ENCODE measurements at places on chromosomes 2 and 18. TPM values are rescaled to one million over a fixed set of nuclear protein-coding genes. Genes with fewer than 3 reads are reported as not detected.

Gene FZD7
- 0.85 TPM for total RNA-seq

Gene KIF5C
- total RNA-seq: 0.09 TPM

Gene SP140
- total RNA-seq: not detected

Gene RAX
- not detected for total RNA-seq

Gene FAM110C
- total RNA-seq: not detected

Gene SERPINB2
- 30.7 TPM for total RNA-seq

Gene CASP10
- 21.8 TPM for total RNA-seq

Gene CNDP1
- total RNA-seq: not detected

Gene HOXD12
- total RNA-seq: not detected

Gene SERPINB13
- total RNA-seq: not detected

Gene TBR1
- total RNA-seq: under 0.01 TPM

Gene SOWAHC
- 2.6 TPM for total RNA-seq

Gene GRHL1
- 0.63 TPM for total RNA-seq

Gene NAT8
- not detected for total RNA-seq

Gene TUBA3E
- not detected for total RNA-seq

Gene LYG1
- 0.27 TPM for total RNA-seq

Gene LBX2
- total RNA-seq: 1.4 TPM

Gene PEX13
- 30.3 TPM for total RNA-seq

Gene LTBP1
- 10.7 TPM for total RNA-seq

Gene NDUFV2
- total RNA-seq: 78.8 TPM

Gene LRRTM4
- not detected for total RNA-seq

Gene CDH19
- total RNA-seq: 0.09 TPM

Gene STAT4
- 0.09 TPM for total RNA-seq

Gene GLI2
- total RNA-seq: 0.38 TPM

Gene IL36B
- not detected for total RNA-seq

Gene NGEF
- total RNA-seq: 1.5 TPM

Gene C2orf92
- total RNA-seq: 1.2 TPM

Gene ROCK1
- total RNA-seq: 37.3 TPM

Gene TCF23
- total RNA-seq: not detected

Gene TMEFF2
- not detected for total RNA-seq

Gene NT5C1B
- total RNA-seq: not detected

Gene ZNF396
- 0.56 TPM for total RNA-seq

Gene SLC8A1
- total RNA-seq: 4.6 TPM

Gene HOXD1
- total RNA-seq: 1.8 TPM

Gene CEBPZOS
- 8.6 TPM for total RNA-seq

Gene ATG9A
- 31.8 TPM for total RNA-seq

Gene KHK
- 1.2 TPM for total RNA-seq

Gene CCDC85A
- 11.2 TPM for total RNA-seq

Gene ABCA12
- not detected for total RNA-seq

Gene HOXD11
- total RNA-seq: not detected

Gene GPR35
- under 0.01 TPM for total RNA-seq

Gene ANKRD30B
- total RNA-seq: not detected

Gene IL1B
- total RNA-seq: not detected

Gene MYL12B
- total RNA-seq: 716 TPM

Gene ATIC
- total RNA-seq: 25.6 TPM

Gene IMPACT
- 21.6 TPM for total RNA-seq

Gene RFTN2
- total RNA-seq: 3.8 TPM

Gene LOXL3
- 0.99 TPM for total RNA-seq

Gene DHRS9
- total RNA-seq: 17.0 TPM

Gene PTMA
- 1,067 TPM for total RNA-seq

Gene OSGEPL1
- 6.4 TPM for total RNA-seq

Gene LOXHD1
- total RNA-seq: not detected

Gene FKBP1B
- 14.8 TPM for total RNA-seq

Data from endothelial cell of coronary artery (primary cell).